Stimulated activated CD8-positive, alpha-beta memory T cell treated with anti-CD3 and anti-CD28 coated beads, Interleukin-4, amount 100 ng/mL, for 48 hours (primary cell): ENCODE measurements at places on chromosomes 6 and 20.

- DNase-seq: no peak
These were observed 67.5 kb downstream of the JARID2 start for GRCh38 chr6:15313367-15313766.

GRCh38 chr6:99894815-99895214 lies 99.2 kb downstream of the MCHR2 start:
- DNase-seq: no peak

GRCh38 chr6:96521644-96522464 lies at the start of gene UFL1:
UFL1 (plus strand) TSS chr6:96521806; CDS start chr6:96521874, 68 bp downstream.
- peak; percentile 92 for DNase-seq

DNA sequence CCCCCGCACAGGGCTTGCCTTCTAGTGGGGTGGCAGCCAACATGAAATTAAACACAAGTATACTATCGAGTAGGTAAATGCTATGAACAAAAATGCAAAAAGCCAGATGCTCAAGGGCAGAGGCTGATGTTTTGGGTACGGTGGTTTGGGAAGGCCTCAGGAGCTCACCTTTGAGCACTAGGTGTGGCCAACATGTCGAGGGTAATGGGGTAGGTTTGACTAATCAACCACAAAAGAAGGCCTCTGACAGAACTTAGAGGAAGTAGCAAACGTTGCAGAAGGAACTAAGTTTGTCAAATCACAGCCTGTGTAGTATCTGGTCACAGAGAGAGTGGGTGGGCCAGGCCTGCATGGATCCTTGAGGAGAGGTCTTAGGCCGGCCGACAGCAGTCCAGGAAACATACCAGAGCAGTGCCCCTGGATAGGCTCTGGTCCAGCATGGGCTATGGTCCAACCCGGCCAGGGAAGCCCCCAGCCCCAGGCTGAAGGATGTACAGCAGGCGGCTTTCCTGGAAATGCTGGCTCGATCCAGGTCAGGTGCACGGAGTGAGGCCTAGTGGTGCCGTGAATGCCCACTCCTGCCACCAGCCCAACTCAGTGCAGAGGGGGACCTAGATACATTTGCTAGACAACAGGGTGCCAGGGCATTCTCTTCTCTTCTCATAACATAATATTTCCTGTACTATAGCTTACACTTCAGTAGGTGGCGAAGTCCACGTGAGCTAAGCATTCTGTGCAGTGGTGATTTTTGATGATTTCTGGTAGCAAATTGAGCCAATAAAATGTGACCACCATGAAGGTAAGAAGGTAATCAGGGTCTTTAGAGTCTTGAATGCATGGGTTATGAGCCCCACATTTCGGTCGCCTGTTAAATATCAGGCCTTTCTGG lies 56.3 kb upstream of the CD93 start:
- no peak for DNase-seq

GRCh38 chr6:166494757-166495486 lies 91.6 kb downstream of the RAMACL start:
- peak; percentile 67 for DNase-seq

- DNase-seq: no peak
These were observed 6.7 kb upstream of the KHDC1L start for GRCh38 chr6:73231986-73232391.

DNA sequence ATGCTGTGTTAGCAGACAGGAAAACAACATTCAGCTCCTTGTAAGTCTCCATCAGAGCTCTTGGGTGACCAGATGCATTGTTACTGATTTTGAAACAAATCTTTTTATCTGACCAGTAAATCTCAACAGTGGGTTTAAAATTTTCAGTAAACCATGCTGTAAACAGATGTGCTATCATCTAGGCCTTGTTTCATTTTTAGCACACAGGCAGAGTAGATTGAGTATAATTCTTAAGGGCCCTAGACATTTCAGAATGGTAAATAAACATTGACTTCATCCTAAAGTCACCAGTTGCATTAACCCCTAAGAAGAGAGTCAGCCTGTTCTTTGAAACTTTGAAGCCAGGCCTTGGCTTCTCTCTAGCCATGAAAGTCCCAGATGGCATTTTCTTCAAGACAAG lies 237.2 kb upstream of the BMP2 start:
- no peak for DNase-seq

DNA sequence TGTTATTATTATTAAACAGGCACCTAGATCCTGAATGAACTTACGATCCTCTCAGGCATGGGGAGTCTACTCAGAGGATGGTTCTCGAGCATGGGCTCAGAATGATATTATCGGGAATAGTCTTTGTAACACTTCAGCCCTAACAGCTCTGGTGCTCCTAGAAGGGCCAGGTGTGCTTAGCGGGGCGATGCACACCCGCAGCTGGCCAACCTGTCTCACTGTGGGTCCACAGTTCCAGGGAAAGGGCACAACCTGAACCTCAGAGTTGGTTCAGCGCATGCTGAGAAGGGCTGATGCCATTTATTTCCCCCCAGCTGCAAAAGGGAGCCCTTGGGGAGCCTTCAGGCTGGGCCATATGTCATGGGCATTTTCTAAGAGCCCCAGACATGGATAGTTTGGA lies 26.2 kb downstream of the RRAGD start:
- no peak for DNase-seq

- no peak for DNase-seq
These were observed 90.2 kb upstream of the TOX2 start for GRCh38 chr20:43824309-43825050.

GRCh38 chr6:91877994-91878393 lies 1291.1 kb upstream of the MAP3K7 start:
- no peak for DNase-seq

DNA sequence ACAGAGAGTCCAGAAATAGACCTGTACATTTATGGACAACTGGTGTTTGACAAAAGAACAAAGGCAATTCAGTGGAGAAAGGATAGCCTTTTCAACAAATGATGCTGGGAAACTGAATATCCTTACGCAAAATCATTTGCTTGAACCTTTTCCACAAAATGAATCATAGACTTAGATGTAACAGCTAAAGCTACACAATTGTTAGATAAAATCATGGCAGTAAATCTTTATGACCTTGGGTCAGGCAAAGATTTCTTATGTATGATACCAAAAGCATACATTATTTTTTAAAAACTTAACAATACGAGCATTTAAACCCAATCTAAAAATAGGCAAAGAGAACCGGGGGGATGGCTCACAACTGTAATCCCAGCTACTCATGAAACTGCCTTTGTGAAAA lies 73.5 kb upstream of the DST start:
- DNase-seq: no peak

GRCh38 chr6:23218751-23219150 lies 649.4 kb downstream of the HDGFL1 start:
- no peak for DNase-seq

- no peak for DNase-seq
These were observed 97.8 kb downstream of the TNFAIP3 start for GRCh38 chr6:137964876-137965275.

DNA sequence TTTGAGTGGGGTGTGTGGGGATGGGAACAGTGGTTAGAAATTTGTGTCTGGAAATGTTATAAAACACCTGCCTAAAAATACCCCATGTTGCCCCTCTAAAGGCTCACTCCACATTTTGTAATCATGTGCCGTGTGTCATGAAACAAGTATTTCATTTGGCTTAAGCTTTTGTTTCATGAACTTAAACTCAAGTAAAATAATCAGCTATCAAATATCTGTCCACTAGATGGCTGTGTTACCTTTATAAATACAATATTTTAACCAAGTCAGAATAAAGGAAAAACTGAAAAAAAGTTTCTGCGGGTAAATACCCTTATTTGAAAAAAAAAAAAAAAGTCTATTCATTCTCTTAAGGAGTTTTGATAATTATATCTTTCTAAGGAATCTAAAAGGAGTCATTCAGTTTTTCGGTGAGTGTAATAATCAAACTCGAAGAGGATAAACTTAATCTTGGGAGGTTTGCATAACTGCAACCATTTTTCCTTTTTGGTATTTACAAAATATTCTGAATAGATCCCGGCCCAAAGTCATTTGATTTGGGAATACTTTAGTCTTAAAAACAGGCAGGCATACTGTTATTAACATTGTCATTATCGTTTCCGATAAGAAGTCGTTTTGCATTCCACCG lies 29.9 kb upstream of the MTRF1L start:
- DNase-seq: no peak

- no peak for DNase-seq
These were observed 8.2 kb upstream of the RAE1 start for GRCh38 chr20:57342829-57343228.

DNA sequence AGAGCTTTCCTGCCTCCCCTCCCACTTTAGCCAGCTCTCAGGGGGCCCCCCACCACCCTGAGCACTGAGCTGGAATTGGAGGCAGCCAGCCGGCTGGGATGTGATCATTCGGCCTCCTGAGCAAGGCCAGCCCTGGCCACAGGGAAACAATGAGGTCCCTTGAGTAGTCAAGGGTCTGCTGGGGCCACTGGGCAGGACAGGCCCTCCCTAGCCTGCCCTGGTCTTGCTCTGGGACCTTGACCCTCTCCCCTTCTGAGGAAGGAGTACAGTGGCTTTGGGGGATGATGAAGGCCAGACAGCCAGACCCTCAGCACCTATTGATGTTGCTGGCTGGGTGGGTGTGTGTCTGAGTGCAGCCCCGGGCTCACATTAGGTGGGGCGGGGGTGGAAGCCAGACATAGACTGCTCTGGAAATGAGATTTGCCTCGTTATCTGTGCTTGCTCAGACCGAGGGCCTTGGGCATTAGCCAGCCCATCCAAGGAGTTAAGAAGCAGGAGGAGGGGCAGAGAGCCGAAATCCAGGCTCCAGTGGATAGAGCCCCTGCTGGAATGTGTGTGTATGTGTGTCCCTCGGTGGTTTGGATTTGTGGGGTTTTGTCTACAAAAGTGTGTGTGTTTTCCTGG lies 21.3 kb downstream of the CD40 start:
- DNase-seq: no peak

GRCh38 chr6:2196079-2196679 lies 49.2 kb downstream of the GMDS start:
- DNase-seq: peak; percentile 29

DNA sequence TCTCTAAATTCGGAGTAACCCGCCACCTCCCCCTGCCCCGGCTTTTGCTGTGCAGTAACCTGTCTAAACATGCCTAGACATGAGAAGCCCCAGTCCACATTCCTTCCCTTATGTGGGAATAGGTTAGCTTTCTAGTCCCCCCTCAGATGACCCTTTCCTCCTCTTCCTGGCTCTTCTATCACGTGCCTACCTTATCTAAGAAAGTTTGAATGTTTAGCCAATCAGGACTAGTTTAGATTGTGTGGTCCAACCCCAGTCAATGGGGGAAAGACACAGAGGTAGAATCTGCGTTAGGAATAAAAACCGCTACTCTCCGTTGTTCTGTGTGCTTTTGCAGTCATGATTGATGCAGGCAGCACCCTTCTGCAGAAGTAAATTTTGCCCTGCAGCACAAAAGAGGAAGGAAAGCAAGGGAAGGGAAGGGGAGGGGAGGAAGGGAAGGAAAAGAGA lies 69.0 kb upstream of the CD93 start:
- peak; percentile 8 for DNase-seq

GRCh38 chr6:116629563-116629981 lies 13.3 kb downstream of the RSPH4A start:
- no peak for DNase-seq

- no peak for DNase-seq
These were observed 99.5 kb downstream of the CDC5L start for GRCh38 chr6:44487002-44487401.

DNA sequence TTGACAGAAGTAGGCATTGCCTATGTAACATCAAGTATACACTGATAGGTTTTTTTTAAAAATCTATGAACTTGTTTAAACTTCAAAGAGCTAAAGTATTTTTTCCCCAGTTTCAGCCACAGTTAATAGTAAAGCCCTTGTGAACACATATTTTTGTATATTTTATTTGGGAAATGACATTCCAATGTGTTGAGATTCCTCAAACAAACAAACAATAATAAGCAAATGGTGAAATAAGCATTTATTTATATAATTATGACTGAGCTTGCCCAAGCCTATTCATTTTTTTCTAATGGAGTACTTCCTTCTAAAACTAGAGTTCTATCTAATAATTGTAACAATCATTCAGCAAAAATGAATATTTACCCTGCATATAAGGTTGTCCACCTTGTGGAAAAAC lies 12.5 kb downstream of the SYCP2 start:
- no peak for DNase-seq

GRCh38 chr6:35441205-35441604 lies 10.9 kb upstream of the FANCE start:
- no peak for DNase-seq

DNA sequence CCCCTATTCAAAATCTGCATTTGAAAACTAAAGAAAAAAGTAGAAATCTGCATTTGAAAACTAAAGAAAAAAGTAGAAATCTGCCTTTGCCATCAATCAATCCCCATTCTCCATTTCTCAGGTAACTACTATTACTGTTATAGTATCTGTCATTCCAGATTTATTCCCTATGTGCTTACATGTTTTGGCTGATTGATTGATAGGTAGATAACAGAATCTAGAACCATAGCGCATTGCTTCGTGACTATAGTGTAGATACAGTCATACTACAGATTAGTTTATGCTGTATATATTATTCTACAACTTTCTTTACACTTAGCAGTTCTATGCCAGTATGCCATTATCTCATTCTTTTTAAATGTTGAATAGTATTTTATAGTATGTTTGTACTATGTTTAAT lies 163.0 kb downstream of the SIM1 start:
- DNase-seq: no peak

GRCh38 chr6:54135665-54136369 lies 24.6 kb downstream of the MLIP start:
- no peak for DNase-seq

- DNase-seq: no peak
These were observed at the start of gene ZFP57 for GRCh38 chr6:29680904-29681303. ZFP57 (minus strand) TSS chr6:29681152; CDS start chr6:29677003, 4,149 bp downstream.

- DNase-seq: no peak
These were observed 506 bp downstream of the CITED2 start for GRCh38 chr6:139373928-139374356.

DNA sequence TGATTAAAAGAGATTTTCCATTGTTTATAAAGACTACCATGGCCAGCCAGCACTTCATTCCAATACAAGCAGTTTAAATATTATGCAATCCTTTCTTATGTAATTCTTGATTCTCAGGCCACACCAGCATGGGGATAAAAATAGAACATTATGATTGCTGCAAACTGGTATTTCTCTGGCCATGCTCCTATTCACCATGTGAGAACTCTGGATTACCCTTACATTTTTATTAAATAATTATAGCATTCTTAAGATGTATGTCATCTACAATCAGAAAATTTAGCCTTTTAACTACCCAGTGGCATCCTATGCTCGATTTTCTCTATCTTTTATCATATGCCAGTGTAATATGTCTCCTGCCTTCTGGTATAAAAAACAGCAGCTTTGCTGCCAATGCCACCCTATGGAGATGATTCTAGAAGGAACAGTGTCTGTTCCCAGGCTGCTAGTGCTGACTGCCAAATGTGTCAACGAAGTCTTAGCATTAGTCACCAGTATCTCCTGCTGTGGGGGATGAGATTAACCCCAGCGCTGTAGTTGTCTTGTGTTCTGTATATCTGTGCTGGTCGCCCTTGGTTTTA lies 501.4 kb downstream of the BCKDHB start:
- no peak for DNase-seq
